Calu3 (cell line): ENCODE measurements at places on chromosomes 5 and 9. TPM values are rescaled to one million over a fixed set of nuclear protein-coding genes. Genes with fewer than 3 reads are reported as not detected.

The MEIKIN gene
- total RNA-seq, result not detected in 2 replicates

- DNase-seq, result no peak
Observed at GRCh38 chr9:70229579-70229978, 29.2 kb upstream of the SMC5 start.

GRCh38 chr9:86529496-86530275 lies 175.5 kb upstream of the TUT7 start:
- DNase-seq, result no peak

DNA sequence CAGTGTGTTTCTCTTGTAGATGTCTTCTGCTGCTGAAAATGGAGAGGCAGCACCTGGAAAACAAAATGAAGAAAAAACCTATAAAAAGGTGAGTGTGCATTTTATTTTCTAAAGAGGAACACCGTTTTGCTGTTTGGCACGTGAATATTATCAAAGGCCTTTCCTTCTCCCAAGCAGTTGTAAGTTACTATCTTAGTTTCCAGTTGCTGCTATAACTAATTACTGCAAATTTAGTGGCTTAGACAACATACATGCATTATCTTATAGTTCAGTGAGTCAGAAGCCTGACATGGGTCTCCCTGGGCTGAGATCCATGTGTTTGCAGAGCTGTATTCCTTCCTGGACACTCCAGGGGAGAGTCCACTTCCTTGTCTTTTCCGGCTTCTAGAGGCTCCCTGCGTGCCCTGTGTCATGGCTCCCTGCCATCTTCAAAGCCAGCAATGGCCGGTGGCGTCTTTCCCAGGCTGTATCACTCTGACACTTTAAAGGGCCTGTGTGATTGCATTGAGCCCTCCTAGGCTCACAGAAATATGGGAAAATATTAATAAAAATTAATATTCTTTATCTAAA lies 117.6 kb downstream of the PIP5K1B start:
- DNase-seq, result no peak
